ENCODE measurements at places on chromosomes 2 and 18.
A peak's percentile ranks its signal among the peaks of the same experiment; 100 is the strongest.

DNA sequence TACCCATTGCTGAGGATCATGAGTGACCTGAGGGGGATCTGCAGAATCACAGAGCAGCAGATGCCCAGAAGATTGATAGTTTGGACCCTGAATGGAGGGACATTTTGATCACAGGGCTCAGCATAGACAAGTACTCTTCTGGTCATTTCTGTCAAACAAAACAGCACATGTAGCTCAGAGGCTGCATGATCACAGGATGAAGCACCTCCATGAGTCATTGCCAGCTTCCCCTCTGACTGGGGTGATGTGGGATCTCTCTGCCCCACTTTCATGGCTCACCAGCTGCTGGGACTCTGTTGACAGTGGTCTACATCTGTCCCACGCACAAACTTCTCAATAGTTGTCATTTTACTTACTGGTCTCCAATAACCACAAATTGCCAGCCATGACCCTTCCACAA lies 264.1 kb downstream of the RPIA start:
- DNase-seq: no peak

- no peak for DNase-seq
Observed at GRCh38 chr2:49753344-49753985, 599.1 kb upstream of the FSHR start.

DNA sequence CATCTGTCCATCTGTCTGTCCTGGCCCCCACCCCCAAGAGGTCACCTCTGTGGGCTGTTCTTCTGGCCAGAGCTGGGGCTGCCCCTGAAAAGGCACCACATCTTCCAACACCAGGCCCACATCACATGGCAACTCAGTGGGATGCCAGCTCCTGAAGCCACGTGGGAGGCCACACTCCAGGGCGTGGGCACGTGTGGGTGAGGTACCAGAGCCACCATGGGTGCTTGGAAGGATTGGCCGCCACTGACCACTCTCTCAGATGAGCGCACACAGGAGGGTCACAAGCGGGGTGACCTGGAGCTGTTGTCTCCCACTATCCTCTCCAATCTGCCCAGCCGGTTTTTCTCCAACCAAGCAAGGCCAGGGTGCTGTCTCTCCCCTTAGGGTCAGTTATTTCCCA lies 197.9 kb downstream of the TFCP2L1 start:
- DNase-seq: no peak

GRCh38 chr2:218882866-218883366 lies 2.3 kb downstream of the WNT10A start:
- DNase-seq: no peak

DNA sequence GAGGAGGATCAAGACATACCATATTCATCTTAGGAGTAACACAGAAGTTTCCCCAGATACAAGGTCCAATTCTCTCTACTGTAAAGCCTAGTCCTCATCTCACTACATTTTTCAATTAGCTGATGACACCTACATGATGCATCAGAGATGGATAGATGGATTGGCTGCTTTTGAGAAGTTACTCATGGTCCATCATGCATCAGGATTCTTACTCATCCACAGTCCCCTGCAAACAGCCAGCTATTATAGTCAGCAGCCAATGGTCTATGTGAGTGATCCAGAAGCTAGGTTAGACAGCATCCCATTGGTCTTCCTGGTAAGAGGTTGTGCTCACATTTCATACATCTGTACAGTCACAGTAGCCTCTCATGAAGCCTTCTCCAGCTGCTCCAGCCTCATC lies 154.5 kb upstream of the NRP2 start:
- DNase-seq: no peak

GRCh38 chr2:239814116-239814860 lies 210.9 kb downstream of the NDUFA10 start:
- DNase-seq: no peak

GRCh38 chr18:12928206-12928605 lies 19.6 kb upstream of the SEH1L start:
- DNase-seq: no peak

DNA sequence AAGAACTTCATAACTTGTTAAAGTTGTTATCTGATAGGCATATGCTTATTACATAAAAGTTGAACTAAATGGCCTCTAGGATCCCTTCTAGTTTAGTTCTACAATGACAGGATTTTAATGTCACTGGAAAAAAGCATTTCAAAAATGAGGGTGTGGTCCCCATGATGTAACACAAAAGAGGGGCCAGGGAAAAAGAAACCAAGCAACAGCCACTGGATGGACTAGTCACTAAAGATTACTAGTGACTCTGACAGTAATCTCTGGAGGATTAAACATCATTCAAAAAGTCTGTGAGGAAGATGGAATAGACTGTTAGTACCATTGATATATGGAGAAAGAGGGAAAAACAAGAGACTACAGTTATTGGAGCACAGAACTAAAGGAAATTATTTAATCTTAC lies 22.6 kb downstream of the SEPTIN10 start:
- DNase-seq: no peak

DNA sequence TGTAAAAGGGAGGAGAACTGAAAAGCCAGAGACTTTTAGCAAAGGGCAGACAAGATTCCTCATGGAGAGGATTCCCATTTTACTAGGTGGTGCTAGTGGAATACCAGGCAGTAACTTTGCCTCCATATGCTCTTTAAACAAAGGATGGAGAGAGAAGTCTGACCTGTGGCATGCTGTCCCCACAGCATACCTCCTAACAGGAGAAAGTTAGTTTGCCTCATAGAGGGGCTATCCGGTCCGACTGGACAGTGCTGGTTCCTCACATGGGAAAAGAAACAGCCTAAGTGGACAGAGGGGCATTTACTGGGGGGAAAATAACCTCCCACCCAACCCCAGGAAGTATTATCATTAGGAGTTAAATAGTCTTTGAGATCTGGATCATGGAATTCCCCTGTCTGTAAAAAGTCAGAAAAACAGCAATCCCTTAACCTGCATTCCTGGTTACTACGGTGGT lies 31.6 kb upstream of the GMCL1 start:
- no peak for DNase-seq

DNA sequence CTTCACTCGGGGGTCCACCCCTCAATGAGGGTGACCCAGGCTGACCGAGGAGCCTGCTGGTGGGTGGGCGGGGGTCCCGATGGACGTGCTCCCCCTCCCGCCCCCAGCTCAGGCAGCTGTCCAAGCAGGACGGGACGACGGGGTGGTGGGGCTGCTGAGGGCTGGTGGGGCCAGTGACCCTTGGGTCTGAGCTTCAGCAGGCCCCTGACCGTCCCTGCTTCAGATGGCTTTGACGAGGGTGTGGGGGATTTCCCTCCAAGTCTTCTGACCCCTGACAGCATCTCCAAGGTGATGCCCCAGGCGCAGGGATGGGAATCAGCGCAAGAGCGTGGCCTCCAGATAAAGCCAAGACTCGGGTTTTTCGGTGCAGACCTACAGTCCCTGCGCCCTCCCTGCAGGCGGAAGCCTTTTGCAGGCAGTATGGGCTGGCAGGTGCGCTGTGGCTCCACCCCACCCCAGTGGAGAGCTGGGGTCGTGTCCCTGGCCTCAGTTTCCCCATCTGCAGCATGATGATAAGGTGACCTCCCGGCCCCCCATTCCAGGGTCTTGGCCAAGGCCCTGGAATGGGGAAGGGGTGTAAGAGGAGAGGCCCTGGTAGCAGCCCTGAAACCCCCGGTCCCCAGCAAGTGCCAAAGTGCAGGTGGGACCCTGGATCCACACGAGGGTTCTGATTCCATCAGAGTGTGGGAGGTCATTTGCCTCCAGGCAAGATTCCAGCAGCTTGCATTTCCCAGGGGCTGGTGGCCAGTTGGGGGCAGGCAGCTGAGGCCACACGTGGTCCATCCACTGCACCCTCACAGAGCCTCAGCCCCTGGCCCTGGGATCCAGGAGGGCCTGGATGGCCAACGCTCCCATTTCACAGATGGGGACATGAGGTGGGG lies 8.7 kb downstream of the CROCC2 start:
- DNase-seq: no peak

DNA sequence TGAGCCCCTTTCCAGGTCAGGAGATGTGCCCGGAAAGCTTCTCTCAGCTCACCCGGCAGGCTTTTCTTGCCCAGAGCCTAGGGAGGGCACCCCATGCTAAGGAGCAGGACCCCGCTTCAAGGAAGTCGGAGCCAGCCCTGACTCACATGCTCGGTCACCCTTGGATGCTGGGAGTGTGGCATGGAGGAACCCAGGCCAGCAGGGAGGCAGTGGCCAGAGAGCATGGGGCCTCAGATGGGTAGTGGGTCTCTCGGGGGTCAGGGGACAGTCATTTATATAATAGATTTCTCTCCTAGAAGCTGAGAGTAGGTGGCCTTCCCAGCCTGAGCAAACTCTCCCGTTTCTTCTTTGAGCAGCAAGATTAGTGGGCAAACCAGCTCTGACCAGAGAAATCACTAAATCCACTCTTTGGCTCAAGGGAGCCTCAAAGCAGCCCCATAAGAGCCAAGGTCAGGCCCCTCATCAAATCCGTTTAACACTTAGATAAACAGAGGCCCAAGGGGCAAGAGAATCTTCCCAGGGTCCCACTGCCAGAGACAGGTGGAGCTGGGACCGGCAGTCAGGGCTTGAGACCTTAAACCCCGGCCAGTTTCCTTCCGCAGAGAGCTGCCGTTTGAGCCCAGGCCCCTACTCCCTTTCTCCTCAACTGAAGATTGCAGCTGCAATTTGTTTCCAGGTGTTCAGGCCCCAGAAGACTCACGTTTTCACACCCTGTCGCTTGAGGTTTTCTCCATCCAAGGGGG lies 113.1 kb downstream of the CYP26B1 start:
- no peak for DNase-seq

- DNase-seq: peak; percentile 28
Observed at GRCh38 chr2:134320930-134321329, 67.1 kb downstream of the MGAT5 start.

- no peak for DNase-seq
Observed at GRCh38 chr18:54882318-54882717, 54.0 kb downstream of the RAB27B start.

DNA sequence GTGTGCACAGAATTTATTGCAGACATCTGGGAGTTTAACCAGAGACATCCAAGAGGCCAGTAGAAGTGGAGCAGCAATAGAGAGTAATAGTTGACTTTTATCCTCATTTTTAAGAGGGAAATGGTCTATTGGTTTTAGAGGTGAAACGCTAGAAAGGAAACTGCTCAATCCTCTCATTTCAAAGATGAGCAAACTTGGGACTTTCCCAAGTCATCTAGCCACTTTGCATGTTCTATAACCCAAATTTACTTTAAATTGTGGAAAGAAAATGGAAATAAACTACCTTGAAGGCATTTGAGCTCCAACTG lies 601.7 kb downstream of the ARHGAP15 start:
- no peak for DNase-seq

DNA sequence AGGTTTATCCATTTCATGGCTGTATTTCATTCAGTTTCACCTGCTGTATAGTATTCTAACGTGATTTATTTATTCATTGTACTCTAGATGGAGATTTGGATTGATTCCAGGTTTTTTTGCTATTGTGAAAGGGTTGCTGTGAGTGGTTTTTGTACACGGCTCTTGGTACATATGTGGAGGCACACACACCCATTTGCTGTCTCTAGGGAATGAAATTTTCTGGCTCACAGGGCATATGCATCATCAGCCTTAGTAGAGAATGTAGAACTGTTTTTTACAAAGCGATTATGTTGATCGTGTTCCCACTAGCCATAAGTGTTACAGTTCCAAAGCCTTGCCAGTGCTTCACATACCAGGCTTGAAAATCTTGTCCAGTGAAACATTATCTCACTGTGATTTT lies 5.1 kb downstream of the SPTBN1 start:
- no peak for DNase-seq

- no peak for DNase-seq
Observed at GRCh38 chr2:171991027-171991426, 8.7 kb upstream of the METAP1D start.

- no peak for DNase-seq
Observed at GRCh38 chr2:85785027-85785822, 31.4 kb downstream of the ATOH8 start.

DNA sequence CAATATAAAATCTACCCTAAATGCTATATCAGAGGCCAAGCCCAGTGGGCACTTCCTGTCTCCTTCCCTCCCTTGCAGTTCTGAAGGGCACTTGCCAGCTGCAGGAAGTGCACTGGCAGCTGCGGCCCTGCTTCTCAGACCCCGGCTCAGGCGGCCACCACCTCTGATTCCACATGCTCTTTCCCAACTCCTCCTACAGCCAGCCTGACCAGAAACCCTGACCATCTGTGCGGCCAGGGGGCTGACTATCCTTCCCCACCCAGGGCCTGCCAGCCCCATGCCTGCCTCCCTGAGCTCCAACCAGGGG lies 88.6 kb downstream of the ZBTB7C start:
- no peak for DNase-seq

GRCh38 chr2:101843048-101843447 lies 145.5 kb downstream of the MAP4K4 start:
- DNase-seq: no peak

GRCh38 chr2:65334714-65335113 lies 97.7 kb downstream of the SPRED2 start:
- no peak for DNase-seq
